CD4-positive, alpha-beta T cell treated with Interleukin-4 for 4 hours (primary cell): ENCODE measurements at places on chromosomes 16 and 17.

DNA sequence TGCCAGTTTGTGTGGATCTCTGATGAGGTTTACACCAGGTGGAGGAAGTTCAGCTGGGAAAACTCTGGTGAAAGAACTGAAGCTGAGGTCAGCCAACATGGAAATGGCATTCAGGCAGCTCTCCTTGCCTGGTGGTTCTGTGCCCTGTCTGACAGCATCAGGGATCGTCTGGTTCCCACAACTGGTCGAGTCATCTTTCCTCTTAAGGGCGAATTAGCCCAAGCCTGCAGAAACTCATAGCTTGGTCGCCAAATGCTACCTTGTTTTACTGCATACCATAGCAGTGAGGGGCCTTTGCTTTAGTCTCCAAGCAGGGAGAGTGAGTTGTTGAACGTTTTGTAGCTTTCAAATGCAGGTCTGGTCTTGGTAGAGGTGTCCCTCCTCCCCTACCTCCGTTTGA, 7.2 kb downstream of the PLCG2 start:
- DNase-seq, result no peak

- DNase-seq, result no peak
Observed at GRCh38 chr17:8909586-8910270, 42.3 kb upstream of the PIK3R6 start.

DNA sequence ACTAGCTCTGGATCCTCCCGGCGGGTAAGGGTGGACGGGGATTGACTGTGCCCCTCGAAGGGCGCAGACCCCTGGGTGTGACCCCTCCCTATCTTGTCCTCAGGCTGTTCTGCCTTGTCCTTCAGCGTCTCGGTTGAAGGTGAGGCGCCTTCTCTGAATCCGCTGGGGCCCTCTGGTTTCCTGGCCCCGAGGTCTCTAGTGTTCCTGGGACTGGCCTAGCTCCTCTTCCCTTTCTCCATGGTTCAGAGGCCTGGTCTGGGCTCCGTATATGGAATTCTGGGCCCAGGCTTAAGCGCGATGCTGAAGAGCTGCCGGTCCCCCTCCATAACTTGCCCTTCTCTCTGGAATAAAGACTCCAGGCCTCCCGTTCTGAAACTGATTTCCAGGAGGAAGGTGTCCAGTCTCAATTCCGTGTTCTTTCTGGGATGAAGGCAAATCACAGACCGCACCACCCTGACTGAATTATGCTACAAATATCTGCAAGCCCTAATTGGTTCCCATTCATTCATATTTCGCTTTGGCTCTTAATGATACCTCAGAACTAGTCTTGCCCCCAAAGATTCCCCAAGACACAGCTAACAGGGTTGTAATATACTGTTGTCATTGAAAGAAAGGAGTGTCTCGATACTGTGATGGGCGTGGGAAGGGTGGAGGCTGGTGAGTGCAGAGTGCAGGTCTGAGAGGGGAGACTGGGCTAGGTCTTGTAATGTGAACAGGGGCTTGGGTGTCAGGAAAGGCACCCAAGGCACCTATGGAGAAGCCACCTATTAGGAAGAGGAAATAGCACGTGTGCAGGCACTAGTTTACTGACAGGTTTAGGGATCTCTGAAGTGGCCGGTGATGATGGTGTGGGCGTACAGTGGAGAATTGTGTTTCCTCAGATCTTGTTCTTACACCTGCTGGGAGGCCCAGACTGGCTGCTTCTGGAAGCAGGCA, 851 bp downstream of the EDC4 start:
- no peak for DNase-seq

- no peak for DNase-seq
Observed at GRCh38 chr17:79125503-79125902, 50.9 kb downstream of the ENGASE start.

DNA sequence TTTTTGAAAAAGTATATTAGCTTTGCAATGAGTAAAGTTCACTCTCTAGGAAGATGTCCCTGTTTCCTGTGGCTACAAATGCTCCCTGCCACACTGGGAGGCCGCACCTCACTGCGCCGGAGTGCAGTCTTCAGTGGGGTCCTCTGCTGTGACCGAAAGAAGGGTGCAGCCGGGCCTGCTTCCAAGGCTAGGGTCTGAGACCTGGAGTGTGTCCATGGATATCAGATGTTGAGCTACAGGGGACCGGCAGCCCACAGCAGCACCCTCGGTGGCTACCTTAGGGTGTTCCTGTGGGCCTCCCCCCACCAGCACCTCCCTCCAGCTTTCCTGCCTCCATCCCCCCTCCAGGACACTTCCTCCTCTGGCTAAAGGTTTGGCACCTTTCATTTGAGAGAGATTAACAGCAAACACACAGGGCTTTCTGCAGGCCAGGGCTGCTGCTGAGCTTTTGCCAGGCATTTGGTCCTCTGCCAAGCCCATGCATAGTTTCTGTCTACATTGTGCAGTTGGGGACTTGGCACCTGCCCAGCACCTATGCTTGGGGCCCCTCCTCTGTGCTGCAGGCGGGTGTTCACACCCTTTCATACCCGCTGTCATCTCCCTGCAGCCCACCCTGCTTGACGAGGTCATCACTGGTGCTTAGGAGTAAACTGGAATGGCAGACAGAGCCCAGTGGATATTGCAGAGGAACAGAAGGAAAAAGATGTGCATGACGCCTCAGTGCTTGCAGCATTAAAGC, 33.8 kb upstream of the CRISPLD2 start:
- no peak for DNase-seq

- DNase-seq, result no peak
Observed at GRCh38 chr17:2094891-2095535, 40.1 kb downstream of the HIC1 start.

GRCh38 chr16:2482708-2483534, 8.0 kb downstream of the TBC1D24 start:
- no peak for DNase-seq

DNA sequence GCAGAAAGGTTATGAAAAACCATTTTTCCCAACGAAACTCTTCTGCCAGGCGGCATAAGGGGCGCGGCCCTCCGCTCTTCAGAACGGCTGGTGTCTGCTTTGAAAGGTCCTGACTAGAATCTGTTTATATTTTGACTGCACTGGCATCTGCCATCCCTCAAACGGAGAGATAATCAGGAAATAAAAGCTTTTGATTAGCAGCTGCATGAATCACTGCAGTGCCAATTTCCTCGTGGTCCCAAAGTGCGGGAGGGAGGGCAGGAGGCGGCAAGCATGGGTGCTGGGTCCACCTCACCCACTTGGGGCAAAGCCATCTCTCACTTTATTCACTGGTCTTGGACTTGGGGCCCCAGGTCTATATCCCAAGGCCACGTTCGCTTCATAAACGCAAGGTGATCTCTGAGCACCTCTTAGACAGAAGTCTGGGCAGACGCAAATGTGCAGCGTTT, 49.7 kb downstream of the TBC1D16 start:
- DNase-seq, result no peak

GRCh38 chr16:85682516-85682915, 6.2 kb downstream of the GINS2 start:
- no peak for DNase-seq

DNA sequence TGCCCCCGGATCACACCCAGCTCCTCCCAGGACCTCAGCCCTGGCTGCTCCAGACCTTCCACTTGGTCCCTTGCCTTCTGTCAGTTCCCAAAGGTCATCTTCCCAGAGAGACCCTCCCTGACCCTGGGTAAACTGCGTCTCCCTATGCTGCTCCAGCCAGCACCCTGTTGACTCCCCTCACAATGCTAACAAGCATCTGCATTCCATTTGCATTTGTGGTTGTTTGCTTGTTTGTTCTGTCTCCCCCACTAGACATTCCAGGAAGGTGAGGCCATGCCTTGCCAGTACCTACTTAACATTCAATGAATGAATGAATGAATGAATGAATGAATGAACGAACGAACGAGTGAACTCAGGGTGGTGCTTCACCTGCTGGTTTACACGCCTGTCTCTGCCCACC, 171.2 kb downstream of the WSCD1 start:
- DNase-seq, result no peak
